Stimulated activated CD8-positive, alpha-beta memory T cell treated with anti-CD3 and anti-CD28 coated beads, Interleukin-4, amount 100 ng/mL, for 48 hours (primary cell): ENCODE measurements at places on chromosomes 3 and 15.

DNA sequence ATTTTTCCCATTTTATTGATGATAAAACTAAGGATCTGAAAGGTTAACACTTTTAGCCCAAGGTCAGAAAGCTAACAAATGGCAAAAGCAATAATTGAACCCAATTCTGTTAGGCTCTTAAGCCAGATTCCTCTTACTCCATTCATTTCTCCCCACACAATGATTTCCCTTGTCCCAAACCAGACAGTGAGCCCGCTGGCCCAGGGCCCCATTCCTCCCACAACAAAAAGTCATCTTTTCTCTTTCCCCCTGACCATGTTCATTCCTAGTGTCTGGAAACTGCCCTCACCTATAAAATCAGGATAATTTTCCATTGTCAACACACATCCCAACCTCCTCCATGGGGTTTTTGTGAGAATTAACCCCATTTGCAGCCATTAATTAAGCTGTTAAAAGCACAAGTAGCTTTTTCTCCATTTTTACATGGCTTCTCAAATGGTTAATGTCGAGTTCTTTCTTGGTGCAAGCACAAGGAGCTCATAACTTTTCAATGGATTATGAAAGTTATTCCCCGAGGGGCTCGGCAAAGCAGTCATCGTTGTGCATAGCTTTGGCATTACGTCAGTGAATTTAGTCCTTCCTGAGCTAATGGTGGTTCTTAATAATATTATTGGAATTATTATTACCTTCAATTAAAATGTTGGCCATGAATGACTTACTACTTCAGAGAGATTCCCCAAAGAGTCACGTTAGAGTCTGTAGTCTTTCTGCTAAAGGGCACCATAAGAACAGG lies 151.0 kb upstream of the WNT5A start:
- no peak for DNase-seq

DNA sequence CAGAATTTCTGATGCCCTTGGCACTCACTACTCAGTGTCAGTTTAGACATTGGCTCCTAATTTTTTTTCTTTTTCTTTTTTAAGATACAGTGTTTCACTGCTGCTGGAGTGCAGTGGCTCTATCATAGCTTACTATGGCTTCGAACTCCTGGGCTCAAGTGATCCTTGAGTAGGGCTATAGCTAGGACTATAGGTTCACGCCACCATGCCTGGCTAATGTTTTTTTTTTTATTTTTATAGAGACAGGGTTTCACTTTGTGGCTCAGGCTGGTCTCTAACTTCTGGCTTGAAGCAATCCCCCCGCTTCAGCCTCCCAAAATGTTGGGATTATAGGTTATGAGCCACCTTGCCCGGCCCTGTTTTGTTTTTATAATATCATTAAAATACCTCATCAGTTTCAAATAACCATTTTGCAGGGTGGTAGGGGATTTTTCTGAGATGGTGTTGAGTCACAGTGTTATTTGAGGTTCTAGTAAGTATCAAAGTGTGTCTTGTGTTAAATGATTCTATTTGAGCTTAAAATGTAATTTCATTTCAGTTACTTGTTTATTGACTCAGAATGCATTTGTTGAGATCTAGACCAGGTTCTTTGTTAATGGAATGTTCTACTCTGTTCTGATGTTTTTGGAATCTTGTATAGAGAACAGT lies 7.0 kb downstream of the FNDC3B start:
- no peak for DNase-seq

- no peak for DNase-seq
Measured at GRCh38 chr3:140588558-140588957, 89.3 kb upstream of the TRIM42 start.

DNA sequence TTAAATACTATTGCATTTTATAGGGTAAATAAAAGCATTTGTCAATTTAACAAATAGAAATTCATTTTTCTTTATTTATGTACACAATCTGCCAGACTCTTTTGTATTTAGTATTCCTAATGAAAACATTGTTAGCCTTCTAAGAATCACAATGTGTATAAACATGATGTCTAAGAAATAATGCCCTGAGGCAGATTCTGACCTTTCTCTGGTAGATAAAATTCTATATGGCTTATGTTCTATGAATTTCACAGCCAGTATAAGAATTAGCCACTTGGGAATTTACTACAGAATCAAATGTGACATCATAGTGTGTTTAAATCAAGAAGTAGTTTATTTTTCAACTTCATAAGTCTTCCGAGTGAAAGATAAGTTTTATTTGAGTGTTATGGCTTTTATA lies 457.4 kb downstream of the ZIC1 start:
- no peak for DNase-seq

- no peak for DNase-seq
Measured at GRCh38 chr3:56629451-56629850, 53.6 kb downstream of the TASOR start.

- no peak for DNase-seq
Measured at GRCh38 chr3:15633766-15634598, 32.4 kb downstream of the BTD start.

DNA sequence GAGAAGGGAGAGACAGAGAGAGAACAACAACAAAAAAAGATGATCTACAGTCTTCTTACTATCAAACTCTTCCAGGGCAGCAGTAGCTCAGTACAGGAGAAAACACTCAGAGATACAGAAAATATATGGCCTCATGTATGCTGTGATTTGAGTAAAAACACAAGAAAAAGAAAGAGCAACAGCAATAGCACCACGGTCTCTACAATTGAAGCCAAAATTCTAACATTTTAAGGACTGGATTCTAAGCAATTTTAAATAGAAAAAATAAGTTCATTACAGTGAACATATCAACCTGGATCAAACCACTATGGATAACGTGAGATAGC lies 43.5 kb upstream of the ALCAM start:
- no peak for DNase-seq
